ENCODE measurements at places on chromosomes 1 and 21.

DNA sequence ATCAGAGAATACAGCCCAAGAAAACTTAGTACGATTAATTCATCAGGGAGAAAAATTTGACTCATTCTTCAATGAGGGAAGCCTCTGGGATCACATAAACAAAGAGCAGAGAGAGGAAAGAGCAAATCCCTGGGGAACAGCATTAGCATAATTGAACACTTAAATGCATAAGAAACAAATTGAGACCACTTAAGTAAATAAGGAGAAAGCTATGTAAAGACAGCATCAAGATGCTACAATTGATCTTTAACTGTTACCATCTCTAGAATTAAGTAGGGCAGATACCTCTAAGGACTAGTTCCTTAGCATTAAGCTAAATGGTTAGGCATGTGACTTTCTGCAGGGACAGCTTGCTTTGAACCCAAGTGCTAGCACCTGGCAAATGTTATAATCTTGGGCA, 265.1 kb upstream of the NEGR1 start:
- DNase-seq, result no peak

- DNase-seq, result no peak
These were observed 143.8 kb downstream of the DAB1 start for GRCh38 chr1:57279909-57280666.

- DNase-seq, result no peak
These were observed 126.1 kb downstream of the NAV1 start for GRCh38 chr1:201665036-201665435.

DNA sequence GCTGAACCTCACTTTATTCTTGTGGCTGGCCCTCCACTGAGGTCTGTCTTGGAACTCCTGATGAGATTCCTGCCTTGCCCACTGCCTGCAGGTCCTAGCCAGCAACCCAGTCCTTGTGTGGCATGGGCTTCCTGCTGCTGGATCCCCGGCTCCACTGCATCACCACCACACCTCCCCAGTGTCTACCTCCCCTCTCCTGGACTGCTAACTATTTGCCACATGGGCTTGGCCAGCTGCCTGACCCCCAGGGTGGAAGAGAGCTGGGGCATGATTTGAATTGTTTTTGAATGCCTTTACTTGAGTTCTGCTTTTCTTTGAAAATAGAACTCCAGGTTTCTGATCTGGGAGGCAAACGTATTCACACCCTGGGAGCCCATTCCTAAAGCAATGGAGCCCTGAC, 41.2 kb downstream of the SPAG17 start:
- DNase-seq, result no peak

DNA sequence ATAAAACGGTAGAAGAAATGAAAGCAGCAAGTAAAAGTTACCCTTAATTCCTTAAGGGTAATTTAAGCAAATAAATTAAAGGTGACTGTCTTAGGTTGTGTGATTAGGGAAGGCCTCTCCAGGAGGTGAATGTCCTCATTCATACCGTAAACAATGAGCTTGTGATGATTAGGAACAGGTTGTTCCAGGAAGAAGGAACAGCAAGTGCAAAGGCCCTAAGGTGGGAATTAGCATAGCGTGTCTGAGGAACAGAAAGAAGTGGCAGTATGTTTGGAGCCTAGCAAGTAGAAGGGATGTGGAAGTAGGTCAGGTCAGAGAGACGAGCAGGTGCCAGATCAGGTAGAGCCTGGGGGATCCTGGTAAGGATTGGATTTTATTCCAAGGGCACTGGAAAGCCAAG, 5.6 kb downstream of the AK4 start:
- DNase-seq, result no peak

- no peak for DNase-seq
These were observed 1.9 kb downstream of the CASQ1 start for GRCh38 chr1:160192234-160192633.

GRCh38 chr1:94672001-94672400, 130.4 kb upstream of the F3 start:
- no peak for DNase-seq

DNA sequence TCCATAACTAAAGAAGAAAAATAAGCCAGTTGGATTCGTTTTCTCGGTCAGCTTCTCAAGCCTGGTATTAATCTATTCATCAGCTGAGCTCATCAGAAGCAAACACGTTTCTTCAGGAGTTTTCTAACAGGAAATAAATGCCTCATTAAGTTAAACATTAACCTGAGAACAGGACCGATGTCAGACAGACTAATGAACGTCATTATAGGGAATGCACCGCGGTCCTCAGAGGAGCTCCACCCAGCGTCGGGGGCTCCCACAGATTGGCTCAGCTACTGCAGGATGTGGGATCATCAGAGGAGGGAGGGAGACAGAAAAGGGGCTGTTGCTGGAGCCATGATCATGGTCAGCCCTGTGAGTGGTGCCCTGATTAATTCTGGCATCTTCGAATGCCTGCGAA, 615.4 kb downstream of the PTPRU start:
- DNase-seq, result no peak

DNA sequence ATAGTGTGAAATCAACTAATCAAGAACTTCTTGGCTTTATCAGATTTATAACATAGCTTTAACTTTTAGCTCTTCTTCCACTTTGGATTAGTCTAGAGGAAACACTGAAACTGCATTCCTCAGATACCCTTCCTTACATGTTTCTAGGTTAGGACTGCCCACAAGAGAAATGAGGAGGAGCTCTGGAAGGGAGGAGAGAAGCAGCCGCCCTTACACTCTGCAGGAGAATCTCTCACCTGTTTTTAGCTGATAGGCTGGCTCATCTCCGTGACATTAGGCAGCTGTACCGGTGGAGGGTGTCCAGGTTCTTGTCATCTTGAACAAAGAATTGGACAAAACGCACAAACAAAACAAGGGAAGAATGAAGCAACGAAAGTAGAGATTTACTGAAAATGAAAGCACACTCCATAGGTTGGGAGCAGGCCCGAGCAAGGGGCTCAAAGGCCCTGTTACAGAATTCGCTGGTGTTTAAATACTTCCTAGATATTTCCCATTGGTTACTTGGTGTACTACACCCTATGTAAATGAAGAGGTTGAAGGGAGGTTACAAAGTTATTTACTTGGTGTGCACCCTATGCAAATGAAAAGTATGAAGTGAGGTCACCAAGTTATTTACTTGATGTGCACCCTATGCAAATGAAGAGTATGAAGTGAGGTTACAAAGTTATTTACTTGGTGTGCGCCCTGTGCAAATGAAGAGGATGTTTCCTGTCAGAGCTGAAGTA, 524.9 kb upstream of the CHRM3 start:
- no peak for DNase-seq

- no peak for DNase-seq
These were observed 26.3 kb upstream of the BCAR3 start for GRCh38 chr1:93707956-93708355.

DNA sequence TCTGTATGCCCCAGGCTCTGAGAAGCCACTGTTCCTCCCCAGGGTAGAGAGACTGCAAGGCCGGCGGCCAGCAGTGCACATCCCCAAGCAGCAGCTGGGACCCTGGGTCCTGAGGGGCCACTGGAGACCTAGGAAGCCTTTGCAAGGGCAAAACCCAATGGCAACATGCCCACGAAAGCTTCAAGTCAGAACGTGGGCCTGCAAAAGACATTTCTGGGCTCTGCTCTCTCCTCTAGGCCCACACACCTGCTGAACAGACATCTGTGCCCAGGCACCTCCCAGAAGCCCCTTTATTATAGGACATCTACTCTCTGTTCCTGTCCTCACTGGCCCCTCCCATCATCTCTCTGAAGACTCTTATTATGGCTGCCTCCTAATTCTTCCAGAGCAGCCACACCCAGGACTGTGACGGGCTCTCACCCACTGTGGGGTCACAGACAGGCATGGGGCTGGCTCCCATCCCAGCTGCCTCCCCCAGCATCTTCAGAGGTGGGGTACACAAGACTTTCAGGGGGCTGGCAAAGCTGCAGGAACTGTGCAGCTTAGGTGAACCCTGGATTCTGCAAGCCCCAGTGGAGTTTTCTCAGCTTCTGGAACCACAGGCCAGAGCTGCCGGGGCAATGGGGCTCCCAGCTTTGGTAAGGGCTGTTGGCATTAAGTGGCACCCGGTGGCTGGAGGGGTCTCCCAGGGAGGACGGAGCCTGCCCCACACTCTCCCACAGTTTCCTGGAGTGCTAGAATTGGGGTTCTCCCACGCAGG, 12.6 kb downstream of the TRIM11 start:
- DNase-seq, result no peak

GRCh38 chr21:27450216-27450615, 483.3 kb upstream of the ADAMTS5 start:
- DNase-seq, result no peak
